ENCODE measurements at places on chromosomes 5 and 9. TPM values are rescaled to one million over a fixed set of nuclear protein-coding genes. Genes with fewer than 3 reads are reported as not detected.

The SPINK6 gene
- not detected for polyA plus RNA-seq

The DNAJB5 gene
- polyA plus RNA-seq = 2.4 TPM

The AQP7 gene
- not detected for polyA plus RNA-seq

The NR5A1 gene
- not detected for polyA plus RNA-seq

The G3BP1 gene
- polyA plus RNA-seq = 142 TPM

The OR13C8 gene
- polyA plus RNA-seq = not detected

The CCDC180 gene
- polyA plus RNA-seq = 0.38 TPM

The GLIPR2 gene
- 139 TPM for polyA plus RNA-seq

The WNT8A gene
- polyA plus RNA-seq = not detected

The PCDHGA3 gene
- polyA plus RNA-seq = not detected

The ANGPTL2 gene
- not detected for polyA plus RNA-seq

The PCDHA1 gene
- not detected for polyA plus RNA-seq

The POLK gene
- 19.4 TPM for polyA plus RNA-seq

The TMOD1 gene
- 1.3 TPM for polyA plus RNA-seq

The LCN15 gene
- polyA plus RNA-seq = not detected

The SETX gene
- 32.4 TPM for polyA plus RNA-seq

The SLC4A9 gene
- not detected for polyA plus RNA-seq

The ACSL6 gene
- polyA plus RNA-seq = 20.7 TPM

The OCLN gene
- 0.14 TPM for polyA plus RNA-seq

The SLIT3 gene
- not detected for polyA plus RNA-seq

The IL13 gene
- not detected for polyA plus RNA-seq

The ARHGEF39 gene
- polyA plus RNA-seq = 1.2 TPM

The ANKRD34B gene
- not detected for polyA plus RNA-seq

The CSF1R gene
- 0.59 TPM for polyA plus RNA-seq

The S100Z gene
- not detected for polyA plus RNA-seq

The HIGD2A gene
- 221 TPM for polyA plus RNA-seq

The TRIM23 gene
- 12.8 TPM for polyA plus RNA-seq

The GARIN3 gene
- not detected for polyA plus RNA-seq

The MOB3B gene
- 0.07 TPM for polyA plus RNA-seq

The RNF183 gene
- not detected for polyA plus RNA-seq

The IER5L gene
- polyA plus RNA-seq = 0.16 TPM

The FAM193B gene
- 8.5 TPM for polyA plus RNA-seq

The PKD2L2 gene
- 0.41 TPM for polyA plus RNA-seq

The AIF1L gene
- polyA plus RNA-seq = not detected

The NOXA1 gene
- 1.3 TPM for polyA plus RNA-seq

The CCDC183 gene
- polyA plus RNA-seq = 0.26 TPM

The SAPCD2 gene
- polyA plus RNA-seq = 0.15 TPM

The MYOZ3 gene
- not detected for polyA plus RNA-seq

The KCNMB1 gene
- not detected for polyA plus RNA-seq

The OR1Q1 gene
- not detected for polyA plus RNA-seq

The WHRN gene
- polyA plus RNA-seq = 5.5 TPM

The PCDHB7 gene
- polyA plus RNA-seq = not detected

The C5orf58 gene
- 0.99 TPM for polyA plus RNA-seq

The CERT1 gene
- 18.5 TPM for polyA plus RNA-seq

The CKMT2 gene
- not detected for polyA plus RNA-seq

The PCSK1 gene
- polyA plus RNA-seq = not detected

The WDR38 gene
- not detected for polyA plus RNA-seq

The PTGDS gene
- polyA plus RNA-seq = 5.5 TPM

The NR6A1 gene
- not detected for polyA plus RNA-seq

The MSX2 gene
- polyA plus RNA-seq = not detected

The FOXD4L5 gene
- not detected for polyA plus RNA-seq

The ATP10B gene
- polyA plus RNA-seq = not detected

The PCDHA5 gene
- not detected for polyA plus RNA-seq

The FRMD3 gene
- polyA plus RNA-seq = 0.35 TPM

The CCNJL gene
- not detected for polyA plus RNA-seq

Data from CD8-positive, alpha-beta memory T cell (primary cell).